ENCODE measurements at places on chromosomes 7 and 10.

- DNase-seq, result no peak
These were observed 134.4 kb downstream of the ITGA8 start for GRCh38 chr10:15585303-15585715.

- DNase-seq, result no peak
These were observed 493.9 kb upstream of the IGFBP3 start for GRCh38 chr7:46414946-46415345.

- DNase-seq, result no peak
These were observed 49.9 kb downstream of the ARL4A start for GRCh38 chr7:12737373-12737772.

DNA sequence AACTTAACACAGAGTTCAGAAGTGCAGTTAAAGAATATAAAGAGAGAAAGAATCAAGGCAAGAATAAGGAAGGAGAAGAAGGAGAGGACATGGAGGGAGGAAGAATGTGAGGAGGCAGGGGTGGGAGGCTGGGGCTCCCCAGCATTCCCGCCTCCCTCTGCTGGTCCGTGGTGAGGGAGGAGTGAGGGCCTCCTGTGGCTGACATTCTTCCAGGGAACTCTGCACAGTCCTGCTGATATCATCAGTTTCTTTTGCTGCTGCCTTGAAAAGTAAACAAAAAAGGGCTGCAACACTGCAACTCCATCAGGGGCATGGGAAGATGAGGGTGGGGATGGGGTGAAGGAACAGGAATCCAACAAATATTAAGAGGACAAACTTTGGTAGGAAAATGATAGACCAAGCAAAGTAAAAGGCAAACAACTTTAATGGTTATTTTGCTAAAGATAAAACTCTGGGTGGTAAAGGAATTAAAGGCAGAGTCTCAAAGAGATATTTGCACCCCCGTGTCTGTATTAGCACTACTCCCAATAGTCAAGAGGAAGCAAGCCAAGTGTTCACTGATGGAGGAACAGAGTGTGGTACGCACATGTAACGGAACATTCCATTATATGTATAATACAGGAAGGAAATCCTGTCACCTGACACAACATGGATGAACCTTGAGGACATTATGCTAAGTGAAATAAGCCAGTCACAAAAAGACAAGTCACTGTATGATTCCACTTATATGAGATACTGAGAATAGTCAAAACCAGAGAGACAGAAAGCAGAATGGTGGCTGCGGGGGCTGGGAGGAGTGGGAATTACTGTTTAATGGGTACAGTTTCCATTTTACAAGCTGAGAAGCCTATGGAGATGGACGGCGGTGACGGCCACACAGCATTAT, 8.0 kb upstream of the SPOCK2 start:
- DNase-seq, result no peak

- no peak for DNase-seq
These were observed 137.4 kb downstream of the MDFIC start for GRCh38 chr7:115059321-115059720.

DNA sequence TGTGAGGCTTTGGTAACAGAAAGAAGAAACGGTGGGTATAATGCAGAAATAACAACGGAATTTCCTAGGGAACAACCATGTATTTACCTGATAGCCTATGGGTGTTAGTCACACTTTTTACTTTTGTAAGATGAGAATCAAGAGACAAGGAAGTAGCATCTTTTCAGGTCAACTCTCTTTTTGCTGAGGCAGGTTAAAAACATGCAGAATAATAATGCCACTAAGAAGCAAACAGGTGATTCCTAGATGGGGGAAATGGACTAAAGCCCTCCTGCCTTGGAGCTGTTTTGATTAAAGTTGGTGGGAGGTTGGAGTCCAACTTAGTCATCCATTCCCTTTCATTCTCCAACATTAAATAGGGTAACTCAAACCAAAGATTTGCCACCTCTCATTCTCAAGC, 2.0 kb upstream of the COL28A1 start:
- no peak for DNase-seq

DNA sequence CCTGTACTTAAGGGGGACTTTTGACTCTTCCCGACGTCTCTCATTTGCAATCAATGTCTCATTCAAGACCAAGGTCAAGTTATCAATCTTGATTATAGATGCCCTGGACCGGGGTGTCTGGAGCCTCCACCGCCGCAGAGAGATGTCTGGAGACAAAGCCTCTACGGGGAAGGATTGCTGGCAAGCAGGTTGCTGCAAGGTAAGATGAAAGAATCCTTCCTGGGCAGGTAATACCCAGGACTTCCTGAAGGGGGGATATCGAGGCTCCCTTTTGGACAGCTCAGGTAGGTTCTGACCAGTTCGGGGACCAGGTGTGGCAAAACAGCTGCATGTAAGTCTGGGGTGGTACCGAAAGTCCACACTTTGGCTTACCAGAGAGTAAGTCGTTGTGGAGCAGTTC, 12.5 kb upstream of the CUX1 start:
- DNase-seq, result peak; percentile 8

DNA sequence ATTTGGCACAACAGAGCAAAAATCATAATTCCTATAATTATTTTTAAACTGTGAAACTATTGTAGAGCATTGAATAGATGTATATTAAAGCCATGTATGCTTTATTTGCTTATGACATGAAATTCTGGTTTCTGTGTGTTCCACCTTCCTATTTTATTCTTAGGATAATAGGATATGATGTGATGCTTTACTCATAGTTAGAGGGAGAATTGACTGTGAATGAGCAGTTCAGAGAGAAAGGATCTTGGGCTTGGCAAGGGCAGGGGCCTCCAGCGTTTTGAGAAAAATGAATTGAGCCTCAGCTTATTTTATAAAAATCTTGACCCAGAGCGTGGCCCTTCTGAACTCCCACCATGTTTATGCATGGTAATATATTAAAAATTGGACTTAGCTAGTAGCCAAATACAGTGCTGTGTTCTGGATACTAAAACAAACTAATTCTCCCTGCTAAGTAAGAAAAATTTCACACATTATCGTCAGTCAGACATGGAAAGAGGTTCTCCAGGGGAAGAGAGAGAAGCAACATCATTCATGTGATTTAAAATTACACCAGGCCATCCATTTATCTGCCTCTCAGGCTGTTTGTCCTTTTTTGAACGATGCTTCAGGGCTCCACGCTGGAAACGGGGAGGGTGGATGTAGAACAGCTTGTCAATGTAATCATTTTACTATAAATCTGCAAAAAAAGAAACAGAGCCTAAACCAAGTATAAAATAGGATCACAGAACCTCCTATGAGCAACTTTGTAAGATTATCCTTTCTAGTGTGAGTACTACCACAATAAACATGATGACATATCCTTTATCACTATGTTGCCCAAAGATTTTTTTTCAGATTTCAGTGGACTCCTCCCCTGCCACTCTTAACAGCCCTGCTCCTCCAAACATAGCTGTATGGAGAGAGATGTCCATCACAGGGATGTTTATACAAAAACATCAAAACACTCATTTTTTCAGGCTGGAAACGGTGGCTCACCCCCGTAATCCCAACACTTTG, 258.1 kb upstream of the C7orf33 start:
- no peak for DNase-seq

DNA sequence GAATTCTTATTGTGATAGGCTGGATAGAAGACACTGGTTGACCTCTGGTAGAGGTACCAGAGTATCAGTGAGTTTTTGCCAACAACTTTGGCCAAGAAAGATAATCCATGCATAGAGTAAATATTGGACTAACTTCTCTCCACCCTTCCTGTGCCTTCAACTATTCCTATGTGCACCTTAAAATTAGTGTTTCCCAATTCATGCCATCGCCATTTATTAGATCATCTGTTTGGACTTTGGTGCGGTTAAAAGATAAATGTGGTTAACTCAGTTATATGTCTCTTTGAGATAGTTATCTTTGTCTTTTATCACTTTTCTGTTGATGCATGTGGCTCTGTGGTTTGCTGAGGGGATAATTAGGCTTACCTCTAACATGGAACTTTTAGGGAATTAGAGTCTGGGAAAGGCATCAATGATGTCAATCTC, 4.6 kb downstream of the PAPSS2 start:
- no peak for DNase-seq

GRCh38 chr10:129774736-129775401, 189.2 kb downstream of the EBF3 start:
- DNase-seq, result no peak

GRCh38 chr7:112036071-112036470, 170.1 kb downstream of the DOCK4 start:
- no peak for DNase-seq

DNA sequence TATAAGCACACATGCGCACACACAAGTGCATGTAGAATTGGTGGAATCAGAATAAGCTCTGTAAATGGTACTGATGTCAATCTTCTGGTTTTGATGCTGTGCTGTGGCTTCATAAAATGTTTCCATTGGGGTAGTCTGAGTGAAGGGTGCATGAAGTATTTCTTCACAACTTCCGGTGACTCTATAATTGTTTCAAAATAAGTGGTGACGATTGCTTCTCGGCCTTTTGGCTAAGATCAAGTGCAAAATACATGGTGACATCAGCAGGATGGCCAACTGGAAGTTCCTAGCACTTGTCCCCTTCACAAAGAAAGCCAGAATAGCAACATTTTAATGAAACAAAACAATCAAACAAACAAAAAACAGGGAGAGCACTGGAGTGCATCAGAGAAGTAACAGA, 41.6 kb upstream of the CAMK2B start:
- no peak for DNase-seq

DNA sequence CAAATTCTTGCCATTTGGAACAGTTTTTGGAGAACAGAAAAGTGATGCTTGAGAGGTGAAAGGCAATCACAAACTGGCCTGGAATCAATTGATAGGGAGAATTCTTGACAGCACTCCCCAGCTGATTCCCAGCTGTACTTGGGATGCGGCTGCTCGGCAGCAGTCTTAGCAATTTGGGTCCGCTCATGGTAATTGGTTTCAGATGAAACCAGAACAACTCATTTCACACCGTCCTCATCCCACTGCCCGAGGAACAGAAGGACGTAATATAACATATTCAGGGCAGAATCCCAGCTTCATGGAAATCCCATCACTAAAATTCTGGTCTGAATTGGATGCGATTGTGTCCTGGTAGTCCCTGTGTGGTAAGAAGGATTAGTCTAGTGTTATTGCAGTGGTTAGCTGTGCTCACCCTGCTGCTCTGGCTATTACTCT, 223.3 kb upstream of the FERD3L start:
- no peak for DNase-seq

GRCh38 chr7:42238709-42239366, 1.8 kb upstream of the GLI3 start:
- no peak for DNase-seq

- DNase-seq, result no peak
These were observed 347 bp downstream of the LBX1 start for GRCh38 chr10:101228966-101229265.

GRCh38 chr10:58515291-58515941, 2.7 kb downstream of the BICC1 start:
- no peak for DNase-seq

- DNase-seq, result no peak
These were observed 110.2 kb downstream of the SRI start for GRCh38 chr7:88109612-88110011.

GRCh38 chr7:5695727-5696345, 85.6 kb downstream of the RNF216 start:
- no peak for DNase-seq

GRCh38 chr7:73496626-73497025, 25.5 kb downstream of the BAZ1B start:
- DNase-seq, result no peak

DNA sequence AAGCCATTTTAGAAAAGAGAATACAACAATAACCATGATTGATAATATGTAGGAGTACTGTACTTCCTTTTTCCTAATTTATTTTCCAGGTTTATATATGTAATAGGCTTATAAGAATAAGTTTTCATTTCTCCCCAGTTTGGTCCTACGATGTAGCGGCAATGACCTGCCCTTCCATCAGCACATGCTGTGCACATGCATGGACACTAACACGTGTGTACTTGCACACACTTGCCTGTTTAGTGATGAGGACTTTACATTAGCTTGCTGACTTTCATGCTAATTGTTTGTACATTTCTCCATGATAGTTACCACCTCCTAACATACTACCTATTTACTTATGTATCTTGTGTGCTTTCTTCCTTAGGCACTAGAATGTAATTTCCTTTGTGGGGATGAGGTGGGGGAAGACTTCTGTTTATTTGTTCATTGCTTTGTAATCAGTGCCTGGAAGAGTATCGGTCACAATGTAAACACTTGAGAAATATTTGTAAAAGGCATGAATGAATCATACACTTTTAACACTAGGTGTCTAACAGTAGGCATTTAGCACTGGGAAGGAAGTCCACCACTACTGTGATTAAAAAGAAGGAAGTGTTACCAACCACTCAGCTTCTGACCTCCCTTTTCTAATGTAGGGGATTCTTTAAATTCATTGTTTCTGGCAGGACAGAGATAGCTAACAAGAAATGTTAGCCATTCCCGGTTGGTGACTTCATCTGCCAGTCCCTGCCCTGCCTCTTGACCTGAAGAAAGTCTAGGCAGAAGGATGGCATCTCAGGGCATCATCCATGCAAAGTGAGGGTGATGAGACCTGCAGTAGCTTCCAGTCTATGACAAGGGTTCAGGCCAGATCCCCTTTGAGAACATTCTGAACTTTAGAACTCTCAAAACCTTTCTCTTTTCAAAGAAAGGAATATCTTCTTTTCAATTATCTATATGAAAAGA, 120.2 kb upstream of the RAB18 start:
- no peak for DNase-seq

DNA sequence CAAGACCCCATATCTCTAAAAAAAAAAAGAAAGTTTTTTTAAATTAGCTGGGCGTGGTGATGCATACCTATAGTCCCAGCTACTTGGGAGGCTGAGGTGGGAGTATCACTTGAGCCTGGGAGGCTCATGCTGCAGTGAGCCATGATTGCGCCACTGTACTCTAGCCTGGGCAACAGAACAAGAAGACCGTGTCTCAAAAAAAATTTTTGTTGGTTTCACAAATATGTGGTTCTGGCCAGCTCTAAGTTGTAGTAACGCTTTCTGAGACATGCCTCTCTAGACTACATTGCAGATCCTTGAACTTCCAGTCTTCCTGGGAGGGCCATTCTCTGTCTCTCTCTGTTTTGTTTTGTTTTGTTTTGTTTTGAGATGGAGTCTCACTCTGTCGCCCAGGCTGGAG, 24.6 kb upstream of the RHBDD2 start:
- no peak for DNase-seq

GRCh38 chr7:51253157-51253556, 63.5 kb downstream of the COBL start:
- no peak for DNase-seq

GRCh38 chr7:41170466-41170865, 532.4 kb downstream of the INHBA start:
- DNase-seq, result no peak

- no peak for DNase-seq
These were observed 26.7 kb downstream of the GBX1 start for GRCh38 chr7:151140826-151141225.
